ENCODE measurements at places on chromosomes 12 and 14.

GRCh38 chr14:79515158-79515557 is 696.1 kb downstream of the DIO2 start:
- no peak for DNase-seq

GRCh38 chr12:122064780-122065588 is 13.6 kb upstream of the MLXIP start:
- DNase-seq: no peak

DNA sequence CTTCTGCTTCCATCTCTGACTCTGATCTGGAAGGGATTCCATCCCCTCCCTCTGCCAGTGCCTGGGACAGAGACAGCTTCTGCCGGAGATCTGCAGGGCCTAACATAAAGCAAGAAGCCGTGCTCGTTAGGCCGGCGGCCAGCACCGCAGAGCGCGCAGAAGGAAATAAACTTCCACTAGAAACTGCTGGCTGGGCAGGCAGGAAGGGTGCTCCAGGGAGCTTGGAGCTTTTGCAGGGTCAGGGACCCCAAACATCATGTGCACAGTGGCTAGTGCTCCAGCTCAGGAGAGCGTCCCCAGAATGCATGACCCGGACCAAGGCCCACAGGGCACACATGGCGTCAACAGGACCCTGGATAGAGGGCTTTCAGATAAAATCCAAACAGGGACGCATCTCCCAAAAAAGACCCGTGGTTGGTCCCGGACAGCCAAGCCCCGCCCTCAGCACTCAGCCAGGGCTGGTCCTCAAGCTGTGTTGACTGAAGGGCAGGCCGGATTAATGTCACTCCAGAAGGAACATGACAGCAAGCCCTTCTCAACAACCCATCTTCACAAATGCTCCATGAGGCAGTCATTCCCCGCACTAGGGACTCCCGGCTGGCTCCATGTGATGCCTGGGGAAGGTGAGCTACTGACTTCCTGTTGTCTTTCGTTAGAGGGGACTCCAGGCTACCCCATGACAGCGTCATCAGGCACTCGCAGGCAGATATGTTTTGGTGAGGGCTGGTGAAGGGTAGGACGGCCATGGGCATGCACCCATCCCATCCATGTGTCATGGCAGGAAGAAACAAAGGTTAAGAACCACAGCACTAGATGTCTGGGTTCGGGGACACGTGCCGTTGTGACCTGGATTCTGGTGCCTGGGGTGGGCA is 121.5 kb downstream of the CALM1 start:
- DNase-seq: no peak

DNA sequence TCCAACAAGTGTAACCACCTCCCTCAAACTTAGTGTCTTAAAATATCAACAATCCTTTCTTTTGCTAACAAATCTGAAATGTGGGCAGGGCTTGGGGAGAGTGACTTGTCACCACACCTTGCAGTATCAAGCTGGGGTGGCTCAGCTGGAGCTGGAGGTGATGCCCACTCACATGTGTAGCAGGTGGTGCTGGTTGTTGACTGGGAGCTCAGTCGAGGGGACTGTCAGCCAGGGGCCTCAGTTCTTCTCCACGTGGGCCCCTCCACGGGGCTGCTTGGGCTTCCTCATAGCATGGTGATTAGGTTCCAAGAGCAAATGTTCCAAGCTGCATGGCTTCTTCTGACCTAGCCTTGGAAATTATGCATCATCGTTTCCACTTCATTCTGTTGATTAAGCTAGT is 32.6 kb upstream of the ESRRB start:
- DNase-seq: no peak

DNA sequence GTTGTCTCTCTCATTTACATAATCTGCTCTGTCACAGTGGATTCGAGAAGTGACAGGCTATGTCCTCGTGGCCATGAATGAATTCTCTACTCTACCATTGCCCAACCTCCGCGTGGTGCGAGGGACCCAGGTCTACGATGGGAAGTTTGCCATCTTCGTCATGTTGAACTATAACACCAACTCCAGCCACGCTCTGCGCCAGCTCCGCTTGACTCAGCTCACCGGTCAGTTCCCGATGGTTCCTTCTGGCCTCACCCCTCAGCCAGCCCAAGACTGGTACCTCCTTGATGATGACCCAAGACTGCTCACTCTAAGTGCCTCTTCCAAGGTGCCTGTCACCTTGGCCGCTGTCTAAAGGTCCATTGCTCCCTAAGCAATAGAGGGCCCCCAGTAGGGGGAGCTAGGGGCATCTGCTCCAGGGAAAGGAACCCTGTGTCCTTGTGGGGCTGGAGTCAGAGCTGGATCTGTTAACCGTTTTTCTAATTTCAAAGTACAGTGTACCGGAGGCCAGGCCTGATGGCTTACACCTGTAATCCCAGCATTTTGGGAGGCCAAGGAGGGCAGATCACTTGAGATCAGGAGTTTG is 5.1 kb downstream of the ERBB3 start:
- DNase-seq: no peak

DNA sequence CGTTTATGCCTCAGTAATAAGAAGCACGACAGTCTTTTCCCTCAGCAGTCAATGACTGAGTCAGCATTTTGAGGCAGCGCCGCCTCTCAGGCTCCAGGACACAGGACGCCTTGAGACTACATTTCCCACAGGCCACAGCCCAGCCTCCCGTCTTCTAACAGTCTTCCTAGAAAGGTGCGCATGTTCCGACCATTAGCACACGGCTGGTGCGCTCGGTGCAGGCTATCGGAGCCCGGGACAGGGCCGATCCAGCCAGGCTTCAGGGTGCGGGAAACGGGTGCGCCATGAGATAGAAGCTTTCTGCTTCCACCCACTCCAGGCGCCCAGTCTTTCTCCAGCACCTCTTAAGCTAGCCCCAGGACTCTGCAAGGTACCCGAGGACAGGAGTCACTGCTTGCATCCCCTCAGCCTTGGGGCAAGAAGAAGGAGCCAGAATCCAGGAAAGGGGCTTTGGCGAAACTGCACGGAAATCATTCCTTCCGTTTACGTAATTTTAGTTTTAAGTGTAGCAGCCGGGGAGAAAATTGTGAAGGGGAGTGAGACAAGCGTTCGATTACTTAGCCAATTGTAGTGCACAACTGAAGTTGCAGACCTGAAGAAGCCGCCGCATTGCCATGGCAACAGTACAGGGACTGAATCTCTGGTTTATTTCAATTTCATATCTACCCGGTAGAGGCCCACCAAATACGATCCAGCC is 54.0 kb downstream of the ZNF641 start:
- DNase-seq: peak; percentile 82

DNA sequence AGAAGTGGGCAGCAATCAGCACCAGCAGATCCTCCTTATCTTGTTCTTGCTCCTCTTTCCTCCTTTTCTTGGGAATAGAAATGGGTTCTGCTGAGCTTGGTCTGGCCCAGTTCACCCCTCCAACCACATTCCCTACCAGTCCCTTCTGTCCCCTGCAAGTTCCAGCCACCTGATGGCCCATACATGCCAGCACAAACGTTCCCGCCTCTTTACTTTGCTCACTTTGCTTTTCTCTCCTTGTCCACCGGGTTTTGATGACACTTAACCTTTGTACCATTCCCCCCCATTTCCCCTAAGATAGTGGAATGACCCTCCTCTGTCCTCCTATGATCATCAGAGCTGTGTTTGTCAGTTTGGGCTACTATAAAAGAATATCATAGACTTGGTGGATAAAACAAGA is 23.4 kb upstream of the EML1 start:
- DNase-seq: no peak
